ENCODE measurements at places on chromosomes 1 and 21.

DNA sequence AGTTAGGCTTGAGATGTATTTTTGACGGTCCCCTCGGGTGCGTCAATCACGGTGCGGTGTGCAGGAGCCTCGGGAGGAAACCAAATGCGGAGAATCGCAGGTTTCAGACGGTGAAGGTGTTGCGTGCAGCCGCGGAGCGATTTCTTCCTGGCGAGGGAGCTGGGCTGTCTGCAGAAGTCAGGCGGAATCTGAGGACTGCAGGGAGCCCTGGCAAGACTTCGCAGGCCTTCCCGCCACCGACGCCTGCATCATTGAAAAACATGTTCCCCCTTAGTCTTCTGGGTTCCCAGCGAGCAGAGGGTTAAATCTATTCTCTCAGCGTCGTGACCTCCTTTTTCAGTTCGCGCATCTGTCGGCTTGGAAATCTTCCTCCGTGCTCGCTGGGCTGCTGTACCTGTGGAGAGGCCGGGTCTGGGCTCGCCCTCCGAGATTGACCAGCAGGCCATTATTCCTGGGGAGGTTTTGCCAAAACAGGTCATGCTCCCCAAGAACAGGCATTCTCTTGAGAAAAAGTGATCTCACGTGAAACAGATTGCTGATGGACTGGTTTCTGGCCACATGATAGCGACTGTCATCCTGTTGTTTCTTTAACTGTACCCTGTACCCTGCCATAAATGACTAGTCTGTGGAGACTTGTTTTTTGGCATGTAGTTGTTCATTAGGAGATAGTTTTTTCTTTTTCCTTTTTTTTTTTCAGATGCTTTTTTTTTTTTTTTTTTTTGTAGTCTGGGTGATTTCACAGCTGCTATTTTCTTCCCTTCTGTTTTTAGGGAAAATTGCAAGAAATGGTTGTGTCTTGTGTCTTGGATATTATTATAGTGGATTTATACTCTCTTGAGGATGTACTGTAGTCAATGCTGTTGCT, 894 bp downstream of the EPB41 start:
- no peak for DNase-seq

GRCh38 chr1:10658396-10659066, 137.9 kb downstream of the CASZ1 start:
- no peak for DNase-seq

DNA sequence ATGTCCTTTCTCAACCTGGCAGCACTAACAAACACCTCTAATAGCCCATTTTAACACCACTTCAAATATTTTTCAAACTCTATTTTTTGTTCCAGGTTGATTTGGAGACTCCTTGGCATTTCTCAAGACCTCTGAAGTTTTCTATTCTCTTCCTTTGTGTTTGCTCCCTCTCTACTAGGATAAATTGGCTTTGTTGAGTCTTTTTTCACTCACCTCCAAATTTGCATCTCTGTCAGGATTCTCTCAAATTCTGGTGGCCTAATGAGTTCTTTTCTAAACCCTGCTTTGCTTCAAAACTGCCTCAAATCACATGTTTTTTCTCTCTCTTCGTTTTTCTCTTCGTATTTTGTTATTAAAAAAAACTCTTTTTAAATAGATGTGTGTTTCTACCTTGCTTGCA, 582.2 kb upstream of the ADGRL4 start:
- no peak for DNase-seq

GRCh38 chr1:8347635-8348034, 29.7 kb downstream of the SLC45A1 start:
- no peak for DNase-seq

DNA sequence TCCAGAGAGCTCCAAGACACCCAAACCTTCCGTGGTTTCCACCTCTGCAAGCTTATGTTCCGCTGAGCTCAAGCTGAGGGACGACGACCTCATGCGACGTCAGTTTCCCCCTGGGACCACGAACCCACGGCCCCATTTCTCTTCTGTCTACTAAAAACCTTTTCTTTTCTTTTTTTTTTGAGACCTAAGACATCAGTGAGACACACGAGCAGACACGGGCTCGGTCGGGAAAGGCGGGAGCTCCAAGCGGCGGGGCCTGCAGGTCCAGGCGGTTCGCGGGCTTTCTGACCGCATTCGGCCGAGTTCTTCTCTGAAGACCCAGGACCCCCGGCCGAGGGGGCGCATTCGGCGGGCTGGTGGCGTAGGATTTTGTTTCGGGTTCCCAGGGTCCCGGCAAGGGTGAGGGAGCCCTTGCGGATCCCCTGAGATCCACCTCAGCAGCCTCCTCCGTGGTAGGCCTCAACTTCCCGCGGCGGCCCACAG, 402 bp downstream of the C21orf58 start:
- DNase-seq = no peak

DNA sequence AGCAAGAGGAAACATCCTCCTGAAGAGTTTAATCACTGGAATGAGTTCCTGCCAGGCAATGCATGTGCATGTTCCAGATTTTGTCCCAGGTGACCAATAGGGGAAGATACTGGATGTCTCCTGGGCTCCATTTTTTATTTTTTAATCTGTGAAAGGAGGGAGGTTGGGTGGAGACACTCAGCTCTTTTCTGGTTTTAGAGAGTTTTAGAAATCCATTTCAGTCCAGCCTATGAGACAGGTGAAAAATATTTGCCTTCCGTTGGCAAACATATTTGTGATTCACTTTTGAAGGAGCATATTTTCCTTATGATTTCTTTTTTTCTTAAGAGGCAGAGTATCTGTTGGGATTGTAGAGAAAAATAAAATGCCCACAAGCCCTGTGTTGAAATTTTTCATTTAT, 70.7 kb downstream of the ABCA4 start:
- DNase-seq = no peak

DNA sequence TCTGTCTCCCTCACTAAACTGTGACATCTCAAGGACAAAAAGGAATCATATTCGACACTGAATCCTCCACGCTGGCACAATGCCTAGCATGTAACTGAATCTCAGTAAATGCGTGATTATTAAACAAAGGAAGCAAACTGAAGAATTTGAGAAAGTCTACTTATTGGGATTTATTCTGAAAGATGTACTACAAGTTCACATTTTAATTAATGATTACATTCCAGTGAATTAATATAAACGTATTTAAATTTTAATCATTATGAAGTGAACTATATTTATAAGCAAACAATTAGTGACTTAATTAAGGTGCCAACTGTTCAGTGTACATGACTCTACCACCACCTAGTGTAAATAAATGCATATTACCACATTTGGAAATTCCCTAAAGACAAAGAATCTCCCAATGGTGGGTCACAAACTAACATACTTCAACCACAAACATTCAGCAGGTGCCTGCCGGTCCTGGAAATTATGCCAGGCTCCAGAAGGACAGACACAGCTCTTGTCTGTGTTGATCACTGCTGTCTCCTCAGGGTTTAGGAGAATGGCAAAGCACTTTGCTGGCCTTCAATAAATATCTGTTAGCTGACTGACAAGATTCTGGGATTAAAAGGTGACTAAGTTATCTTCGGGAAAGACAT, 56.3 kb downstream of the SMYD3 start:
- DNase-seq = no peak

DNA sequence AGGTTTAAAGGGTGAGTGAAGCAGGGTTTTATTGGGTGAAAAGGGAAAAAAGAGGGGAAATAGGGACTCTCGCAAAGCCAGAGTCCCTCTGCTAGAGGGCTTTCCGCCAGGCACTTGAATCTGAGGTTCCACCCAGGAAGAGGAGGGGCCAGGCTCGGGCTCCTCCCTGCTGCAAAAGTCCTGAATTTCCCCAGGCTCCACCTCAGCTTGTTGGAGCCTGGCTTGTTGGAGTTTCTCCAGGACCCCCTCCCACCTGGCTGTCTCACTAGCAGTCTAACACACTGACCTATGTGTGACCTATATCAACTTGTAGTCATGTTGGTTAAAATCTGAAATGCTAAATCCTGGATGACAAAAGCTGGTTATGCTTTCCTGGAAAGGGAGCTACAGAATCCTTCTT, 25.5 kb downstream of the GBP2 start:
- DNase-seq = no peak

DNA sequence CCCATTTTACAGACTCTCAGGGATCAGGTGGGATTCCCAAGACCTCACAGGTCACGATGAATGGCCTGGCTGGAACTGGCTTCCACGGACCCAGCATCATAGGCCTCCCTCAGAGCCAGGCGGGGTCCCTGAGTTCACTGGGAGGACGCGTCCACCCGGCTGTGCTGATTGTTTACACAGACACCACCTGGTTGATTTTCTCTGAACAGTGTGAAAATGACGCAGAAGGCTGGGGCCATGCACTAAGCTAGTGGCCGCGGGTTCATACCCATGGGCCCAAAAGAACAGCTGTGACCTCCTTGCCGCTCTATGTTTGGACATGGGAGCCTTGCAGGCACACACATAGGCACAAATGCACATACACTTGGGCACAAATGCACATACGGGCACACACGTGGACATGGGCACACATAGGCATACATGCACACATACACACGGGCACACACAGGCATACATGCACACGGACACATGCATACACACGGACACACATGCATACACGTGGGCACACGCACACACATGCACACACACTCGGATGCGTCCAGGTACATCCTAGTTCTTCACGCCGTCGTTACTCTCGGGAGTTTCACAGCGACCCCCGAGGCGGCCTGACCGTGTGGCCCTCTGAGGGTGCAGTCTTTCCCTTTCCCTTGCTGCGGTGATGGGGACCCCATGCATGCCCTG, 23.2 kb downstream of the CSTB start:
- no peak for DNase-seq

GRCh38 chr1:145823565-145824498, at the start of the genes POLR3C and RNF115:
Gene POLR3C, plus strand, starts transcription at chr1:145824200. Its CDS starts 1,577 bp downstream, at chr1:145825777.
Gene RNF115, minus strand, starts transcription at chr1:145824095. Its CDS starts 222 bp downstream, at chr1:145823873.
- DNase-seq = peak; percentile 82

DNA sequence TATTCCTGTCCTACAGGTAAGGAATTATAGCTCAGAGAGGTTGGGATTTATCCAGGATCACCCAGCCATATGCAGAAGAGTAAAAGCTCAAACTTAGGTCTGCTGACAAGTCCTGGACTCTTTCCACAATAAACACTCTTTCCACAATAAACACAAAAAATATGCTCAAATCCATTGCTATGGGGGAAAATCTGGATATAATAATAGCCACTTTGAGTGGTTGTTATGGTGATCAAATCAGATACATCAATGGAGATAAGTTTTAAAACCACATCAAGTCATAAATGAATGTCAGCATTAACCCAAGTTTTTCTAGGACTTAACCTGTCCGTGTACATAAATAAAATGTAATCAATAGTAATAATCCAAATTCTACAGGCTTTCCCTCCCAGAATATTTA, 22.3 kb upstream of the TTF2 start:
- no peak for DNase-seq

DNA sequence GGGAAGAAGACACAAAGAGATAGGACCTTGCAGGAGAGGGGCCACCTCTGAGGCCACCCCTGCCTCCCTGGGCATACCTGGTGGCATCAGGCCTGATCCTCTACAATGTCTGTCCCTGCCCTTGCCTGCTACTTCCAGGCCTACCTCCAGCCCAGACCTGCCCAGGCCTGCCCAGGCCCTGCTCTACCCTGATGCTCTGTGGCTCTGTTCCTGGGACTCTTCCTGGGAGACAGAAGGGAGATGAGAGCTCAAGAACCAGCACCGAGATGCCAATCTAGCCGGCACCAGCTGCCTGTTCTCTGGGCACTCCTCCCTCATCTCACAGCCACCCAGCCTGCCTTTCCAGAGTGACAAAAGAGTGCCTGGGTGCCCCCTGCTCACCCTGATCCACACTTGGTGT, 2.7 kb downstream of the CELF3 start:
- DNase-seq = no peak
